ENCODE measurements at places on chromosomes 13 and 19.

DNA sequence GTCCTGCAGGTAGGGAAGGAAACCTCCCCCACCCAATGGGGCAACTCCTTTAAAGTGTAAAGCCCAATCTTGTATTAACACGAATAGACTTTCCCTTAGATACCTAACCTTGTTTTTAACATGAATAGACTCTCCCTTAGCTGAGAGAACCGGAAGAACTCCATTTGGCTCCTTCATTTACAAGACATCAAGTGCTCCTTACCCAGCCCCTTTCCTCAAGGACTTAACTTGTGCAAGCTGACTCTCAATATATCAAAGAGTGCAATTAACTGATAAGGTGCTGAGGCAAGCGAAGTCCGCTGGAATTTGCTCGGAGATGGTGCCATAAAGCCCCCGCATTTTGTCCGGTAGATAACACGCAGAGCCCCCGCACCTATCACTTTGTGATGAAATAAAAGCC is 9.9 kb upstream of the ZNF90 start:
- DNase-seq = no peak

DNA sequence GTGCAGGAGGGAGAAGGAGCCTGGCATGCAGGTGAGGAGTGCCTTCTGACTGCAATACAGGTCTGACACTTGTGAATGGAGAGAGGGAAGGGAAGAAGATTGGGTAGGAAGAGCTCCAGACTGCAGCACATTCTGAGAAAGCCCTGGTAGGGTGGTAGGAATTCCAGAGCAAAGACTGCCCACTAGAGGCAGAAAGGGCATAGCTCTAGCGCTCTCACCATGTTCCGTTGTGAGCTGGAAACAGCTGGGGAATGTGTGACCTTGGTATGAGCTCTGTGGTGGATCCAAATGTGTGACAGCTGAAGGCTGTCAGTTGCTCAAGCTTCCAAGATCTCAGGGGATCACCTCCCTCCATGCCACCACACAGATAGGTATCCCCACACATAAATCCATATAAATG is 2.9 kb upstream of the MTUS2 start:
- DNase-seq = peak; percentile 53

GRCh38 chr13:83876546-83876945 is 5.7 kb downstream of the SLITRK1 start:
- DNase-seq = no peak

DNA sequence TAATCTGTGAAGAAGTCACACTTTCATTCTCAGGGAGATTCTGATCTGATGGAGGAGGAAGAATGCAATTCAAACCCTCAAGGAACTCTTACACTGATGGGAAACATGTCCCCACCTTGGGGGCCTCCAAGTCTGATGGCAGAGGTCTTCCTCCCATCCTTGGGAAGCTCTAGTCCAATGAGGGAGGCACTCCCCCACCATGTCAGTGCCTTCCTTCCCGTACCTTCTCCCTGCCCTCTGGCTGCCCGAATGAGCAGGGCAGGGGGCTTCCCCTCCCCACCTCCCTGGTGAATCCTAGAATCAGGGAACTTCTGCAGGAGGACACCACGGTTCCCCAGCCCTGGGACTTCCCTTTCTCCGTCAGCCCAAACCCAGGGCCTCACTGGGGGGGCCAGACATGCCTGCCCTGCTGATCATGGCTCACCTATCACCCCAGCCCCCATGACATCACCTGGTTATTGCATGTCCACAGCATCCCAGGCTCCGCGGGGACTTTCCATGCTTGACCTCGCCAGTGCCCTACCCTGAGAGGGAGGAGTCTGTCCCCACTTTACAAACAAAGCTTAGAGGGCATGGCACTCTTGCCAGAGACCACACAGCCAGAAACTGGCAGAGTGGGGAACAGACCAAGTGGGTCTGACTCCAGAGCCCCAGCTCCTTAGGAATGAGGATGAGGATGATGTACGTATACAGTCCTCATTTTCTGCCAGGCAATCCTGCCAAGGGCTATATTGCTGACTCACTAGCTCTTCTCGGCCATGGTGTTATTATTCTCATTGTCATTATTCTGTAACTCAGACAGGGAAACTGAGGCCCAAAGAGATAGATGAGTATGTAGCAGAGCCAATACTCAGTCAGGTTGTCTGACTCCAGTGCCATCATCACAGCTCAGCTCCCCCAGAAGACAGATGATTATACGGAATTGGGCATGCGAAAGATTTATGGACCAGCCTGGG is 9.6 kb upstream of the BCL3 start:
- peak; percentile 37 for DNase-seq

DNA sequence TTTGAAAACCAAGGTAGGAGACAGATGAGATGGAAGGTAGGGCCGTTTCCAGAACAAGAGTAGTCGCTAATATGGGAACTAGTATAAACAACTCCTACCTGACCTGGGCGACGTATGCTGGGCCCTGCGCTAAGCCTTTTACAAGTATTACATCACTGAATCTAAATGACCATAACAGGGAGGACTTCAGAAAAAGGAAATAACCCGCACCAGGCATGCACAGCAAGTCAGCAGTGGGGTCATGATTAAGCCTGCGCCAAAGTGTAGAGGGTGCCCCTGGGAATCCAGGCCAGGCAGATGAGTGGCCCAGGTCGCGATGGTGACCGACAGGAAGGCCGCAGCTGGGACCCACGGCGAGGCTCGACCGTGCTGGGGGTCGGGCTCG is 613 bp downstream of the ATP13A1 start:
- DNase-seq = no peak

GRCh38 chr19:50508843-50509190 is 2.2 kb downstream of the JOSD2 start:
- DNase-seq = no peak

DNA sequence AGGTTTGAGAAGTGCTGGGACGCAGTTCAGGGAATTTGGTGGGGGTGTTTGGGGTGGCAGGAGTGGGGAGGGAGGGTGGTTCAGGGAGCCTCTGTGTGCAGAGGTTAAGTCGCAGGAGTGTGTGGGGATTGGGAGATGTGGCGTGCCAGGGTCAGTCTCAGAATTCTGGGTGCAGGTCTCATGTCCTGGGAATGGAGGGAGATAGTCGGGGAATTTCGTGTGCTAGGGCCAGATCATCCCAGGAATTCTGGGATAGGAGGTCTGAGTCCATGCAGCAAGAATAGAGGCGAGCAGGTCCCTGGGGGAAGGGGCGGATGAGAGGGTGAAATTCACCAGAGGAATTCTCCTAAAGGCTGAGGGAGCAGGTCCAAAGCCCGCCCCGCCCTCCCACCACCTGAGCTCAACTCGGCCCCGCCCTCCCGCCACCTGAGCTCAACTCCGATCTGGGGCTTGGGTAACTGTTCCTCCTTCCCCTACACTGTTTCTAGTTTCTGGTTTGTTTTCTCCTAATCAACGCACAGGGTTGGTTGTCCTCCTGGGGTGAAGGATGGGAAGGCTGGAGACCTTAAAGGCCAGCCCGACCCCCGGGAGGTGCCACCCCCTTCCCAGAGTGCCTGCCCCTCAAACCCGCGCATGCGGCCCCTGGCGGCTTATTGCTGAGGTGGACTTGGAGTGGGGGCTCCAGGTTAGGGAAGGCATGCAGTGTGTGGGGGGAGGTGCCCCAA is 15.2 kb downstream of the KCNC3 start:
- DNase-seq = peak; percentile 89

DNA sequence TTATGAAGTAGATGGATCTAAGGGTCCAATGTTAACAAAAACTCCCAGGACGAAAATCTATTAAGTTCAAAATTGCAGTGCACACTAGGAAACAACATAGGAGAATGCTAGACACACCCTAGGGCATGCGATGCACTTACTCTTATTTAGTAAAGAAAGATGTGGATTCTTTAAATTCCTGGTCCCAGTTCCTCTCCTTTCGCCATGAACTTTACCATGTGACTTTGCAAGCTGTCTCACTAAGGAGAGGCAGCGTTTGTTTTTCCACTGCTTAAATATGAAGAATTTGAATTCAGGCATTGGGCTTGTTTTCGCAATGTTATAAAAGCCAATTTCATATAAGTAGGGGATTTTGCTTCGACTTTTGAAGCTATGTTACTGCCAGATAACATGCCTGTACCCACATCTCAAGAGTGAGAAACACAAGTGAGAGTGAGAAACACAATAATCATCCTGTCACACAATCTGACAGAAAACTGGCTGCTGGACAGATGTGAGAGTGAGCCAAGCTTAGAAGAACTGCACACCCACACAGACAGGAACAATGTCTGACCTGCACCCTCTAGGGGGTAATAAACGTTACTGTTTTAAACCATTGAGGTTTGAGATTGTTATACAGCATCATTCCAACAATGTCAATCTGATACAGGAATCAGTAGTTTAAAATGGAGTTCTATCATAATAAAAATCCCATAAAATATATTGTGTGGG is 1308.4 kb downstream of the SLITRK5 start:
- DNase-seq = no peak

DNA sequence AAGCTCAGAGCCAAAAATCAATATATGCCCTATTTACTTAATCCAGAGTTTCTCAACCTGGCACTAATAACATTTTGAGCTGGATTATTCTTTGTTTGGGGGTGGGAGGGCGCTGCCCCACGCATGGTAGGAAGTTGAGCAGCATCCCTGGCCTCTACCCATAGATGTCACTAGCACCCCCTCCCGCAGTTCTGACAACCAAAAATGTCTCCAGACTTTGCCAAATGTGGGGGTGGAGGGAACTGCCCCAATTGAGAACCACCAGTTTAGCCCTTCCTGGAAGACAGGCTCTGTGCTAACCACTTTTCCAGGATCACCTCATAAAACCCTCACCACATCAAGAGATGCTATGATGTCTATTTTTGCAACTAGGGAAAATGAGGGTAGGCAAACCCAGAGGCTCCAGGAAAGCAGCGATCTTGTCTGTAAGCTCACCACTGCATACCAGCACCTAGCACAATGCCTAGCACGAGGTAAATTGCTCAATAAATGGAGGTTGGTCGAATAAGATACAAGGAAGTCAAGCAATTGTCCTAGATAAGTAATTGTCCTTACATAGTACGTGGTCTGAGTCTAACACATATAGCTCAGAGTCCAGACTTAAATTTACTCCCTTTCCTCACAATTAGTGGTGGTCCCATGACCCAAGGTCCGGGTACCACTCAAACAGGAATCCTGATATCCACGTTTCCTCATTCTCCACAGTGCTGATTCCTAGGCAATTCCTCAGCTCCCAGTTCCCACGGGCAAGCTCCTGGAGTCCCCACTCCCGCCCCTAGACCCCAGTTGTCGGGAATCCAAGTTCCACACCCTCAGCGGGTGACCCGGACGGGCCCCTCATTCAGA is 892 bp downstream of the TRIR start:
- peak; percentile 76 for DNase-seq

DNA sequence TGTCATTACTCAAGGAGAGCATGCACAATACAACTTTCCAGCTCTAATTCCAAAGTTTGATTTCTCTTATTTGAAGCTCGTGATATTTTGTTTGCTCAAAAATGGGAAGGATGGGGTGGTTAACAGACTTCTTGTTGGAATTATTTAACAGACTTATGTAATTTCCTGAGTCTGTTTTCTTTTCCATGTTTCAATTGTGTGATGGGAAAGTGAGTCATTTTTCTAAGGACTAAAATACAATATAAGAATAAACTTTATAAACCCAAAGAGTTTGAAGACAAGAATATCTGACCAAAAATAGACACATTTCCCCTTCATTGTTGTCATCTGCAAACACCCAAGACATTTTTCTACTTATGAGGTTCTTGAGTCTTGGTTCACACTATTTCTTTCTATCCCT is 211.8 kb upstream of the SLITRK5 start:
- DNase-seq = no peak

DNA sequence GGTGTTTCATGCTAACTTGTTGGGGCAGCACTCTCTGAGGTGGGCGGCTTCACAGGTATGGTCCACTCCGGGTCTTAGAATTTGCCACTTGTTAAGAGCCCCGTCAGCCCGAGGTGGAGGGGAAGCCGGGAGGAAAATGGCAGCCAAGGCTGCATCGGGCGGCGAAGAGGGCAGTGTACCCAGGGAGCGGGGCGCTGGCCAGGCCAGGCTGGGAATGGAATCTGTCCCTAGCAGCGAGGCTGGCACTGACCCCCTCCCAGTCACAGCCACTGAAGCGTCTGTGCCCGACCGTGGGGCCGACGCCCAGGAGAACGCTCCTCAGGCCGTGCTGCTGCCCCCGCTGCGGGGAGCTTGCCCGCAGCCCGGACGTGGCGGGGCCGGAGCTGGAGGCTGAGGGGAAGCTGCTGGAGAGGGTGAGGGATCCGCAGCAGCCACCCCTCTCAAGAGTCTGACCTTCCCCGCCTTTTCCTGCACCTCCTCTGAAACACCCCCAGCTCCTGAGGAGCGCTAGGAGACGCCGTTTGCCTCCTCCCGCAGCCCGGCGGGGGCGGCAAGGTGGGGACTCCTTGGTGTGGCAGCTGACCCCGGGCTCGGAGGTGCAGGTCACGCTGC is 313.8 kb upstream of the SPRY2 start:
- peak; percentile 16 for DNase-seq

GRCh38 chr13:92682832-92683517 is 543.6 kb upstream of the GPC6 start:
- DNase-seq = no peak

GRCh38 chr19:47241919-47242577 is 11.0 kb upstream of the BBC3 start:
- no peak for DNase-seq

- DNase-seq = no peak
Observed at GRCh38 chr13:71758828-71759227, 108.2 kb downstream of the DACH1 start.

DNA sequence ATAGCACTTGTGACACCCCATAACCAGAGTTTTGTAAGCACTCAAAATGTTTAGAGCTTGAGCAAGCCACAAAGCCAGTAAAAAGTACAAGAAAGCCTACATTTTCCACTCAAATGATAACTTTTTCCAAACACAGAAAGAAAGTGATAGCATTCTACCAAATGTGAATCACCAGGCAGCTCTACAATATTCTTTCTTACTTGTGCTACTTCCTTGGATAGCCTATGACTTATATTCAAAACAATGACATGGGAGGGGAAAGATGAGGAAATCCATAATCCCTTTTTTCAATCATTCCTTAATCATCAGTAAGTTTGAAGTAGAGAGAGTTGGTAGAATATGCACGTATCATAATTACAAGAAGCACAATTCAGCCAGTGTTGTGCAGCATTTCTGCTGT is 650.8 kb upstream of the PCDH9 start:
- DNase-seq = no peak

GRCh38 chr13:99298056-99298455 is 9.1 kb downstream of the GPR183 start:
- DNase-seq = no peak

DNA sequence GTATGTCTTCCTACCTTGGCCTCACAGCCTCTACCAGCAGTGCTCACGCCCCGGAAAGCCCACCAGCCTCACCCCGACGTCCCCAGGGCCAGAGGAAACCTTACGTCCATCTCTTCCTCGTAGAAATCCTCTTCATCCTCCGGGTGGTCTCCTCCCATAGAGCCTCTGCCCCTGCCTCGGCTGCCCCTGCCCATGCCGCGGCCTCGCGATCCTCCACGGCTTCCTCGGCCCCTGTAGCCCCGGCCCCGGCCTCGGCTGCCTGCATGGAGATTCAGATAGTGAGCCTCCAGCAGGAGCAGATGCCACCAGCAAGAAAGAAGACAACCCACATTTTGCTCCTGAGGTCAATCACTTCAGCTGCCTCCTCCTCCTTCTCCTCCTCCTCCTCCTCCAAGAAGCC is 27.3 kb downstream of the ZC3H4 start:
- peak; percentile 29 for DNase-seq

GRCh38 chr19:50427997-50428425 is 4.7 kb upstream of the MYBPC2 start:
- peak; percentile 87 for DNase-seq

Measured in H7 (cell line).